Stimulated activated CD4-positive, alpha-beta T cell treated with anti-CD3 and anti-CD28 coated beads, Interleukin-4, amount 100 ng/mL, for 24 hours (primary cell): ENCODE measurements at places on chromosomes 1 and 21.

DNA sequence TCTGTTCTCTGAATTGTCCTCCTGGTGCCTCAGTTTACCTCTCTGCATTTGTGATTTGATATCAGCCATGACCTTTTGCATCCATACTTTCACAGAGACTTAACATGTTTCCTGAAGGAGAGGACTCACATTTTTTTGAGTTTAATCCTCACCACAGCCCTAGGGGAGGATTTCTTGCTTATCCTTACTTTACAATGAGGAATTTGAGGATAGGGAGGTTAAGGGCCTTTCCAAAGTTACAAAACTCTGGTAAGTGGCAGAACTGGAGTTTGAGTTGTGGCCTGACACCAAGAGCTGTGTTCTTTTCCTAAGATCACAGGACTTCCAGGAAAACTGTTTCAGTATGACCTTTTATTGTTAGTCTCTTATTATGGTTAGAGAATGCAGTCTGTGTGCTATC is 34.2 kb downstream of the TNFRSF8 start:
- no peak for DNase-seq

DNA sequence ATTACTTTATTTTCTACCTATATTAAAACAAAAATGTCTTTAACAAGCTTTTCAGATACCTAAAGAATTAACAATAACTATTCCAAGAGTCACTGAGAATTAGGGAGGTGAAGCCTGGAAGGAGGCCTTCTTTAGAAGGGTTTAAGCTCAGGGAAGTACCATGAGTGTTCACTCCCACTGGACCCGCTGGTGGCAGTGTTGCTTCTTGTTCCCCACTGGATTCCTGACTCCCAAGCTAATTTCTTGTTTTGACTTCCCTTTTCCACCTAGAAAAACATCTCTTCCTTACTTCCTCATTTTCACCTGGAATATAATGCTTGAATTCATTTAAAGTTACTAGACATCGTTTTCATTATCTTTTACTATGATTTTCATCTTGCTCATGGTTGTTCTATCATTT is 264.2 kb downstream of the HMCN1 start:
- DNase-seq = no peak

GRCh38 chr1:38152351-38153065 is 105.9 kb upstream of the POU3F1 start:
- no peak for DNase-seq

GRCh38 chr1:29732453-29732852 is 496.1 kb downstream of the PTPRU start:
- DNase-seq = no peak

GRCh38 chr1:92989936-92990583 is 28.8 kb upstream of the DIPK1A start:
- no peak for DNase-seq

GRCh38 chr1:37477198-37477931 is 3.0 kb downstream of the ZC3H12A start:
- DNase-seq = peak; percentile 89

DNA sequence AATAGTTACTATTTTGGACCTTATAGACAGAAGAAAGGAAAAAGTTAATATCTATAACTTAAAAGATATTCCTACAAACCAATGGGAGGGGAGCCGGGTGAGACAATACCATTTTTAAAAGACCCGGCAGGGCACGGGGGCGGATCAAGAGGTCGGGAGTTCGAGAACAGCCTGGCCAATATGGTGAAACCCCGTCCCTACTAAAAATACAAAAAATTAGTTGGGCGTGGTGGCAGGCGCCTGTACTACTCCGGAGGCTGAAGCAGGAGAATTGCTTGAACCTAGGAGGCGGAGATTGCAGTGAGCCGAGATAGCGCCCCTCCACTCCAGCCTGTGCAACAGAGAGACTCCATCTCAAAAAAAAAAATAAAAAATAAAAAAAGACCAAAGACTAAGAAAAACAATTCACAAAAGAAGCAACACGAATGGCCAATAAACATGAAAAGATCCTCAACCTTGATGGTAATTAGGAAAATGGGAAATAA is 1.2 kb upstream of the PSMB2 start:
- peak; percentile 30 for DNase-seq

DNA sequence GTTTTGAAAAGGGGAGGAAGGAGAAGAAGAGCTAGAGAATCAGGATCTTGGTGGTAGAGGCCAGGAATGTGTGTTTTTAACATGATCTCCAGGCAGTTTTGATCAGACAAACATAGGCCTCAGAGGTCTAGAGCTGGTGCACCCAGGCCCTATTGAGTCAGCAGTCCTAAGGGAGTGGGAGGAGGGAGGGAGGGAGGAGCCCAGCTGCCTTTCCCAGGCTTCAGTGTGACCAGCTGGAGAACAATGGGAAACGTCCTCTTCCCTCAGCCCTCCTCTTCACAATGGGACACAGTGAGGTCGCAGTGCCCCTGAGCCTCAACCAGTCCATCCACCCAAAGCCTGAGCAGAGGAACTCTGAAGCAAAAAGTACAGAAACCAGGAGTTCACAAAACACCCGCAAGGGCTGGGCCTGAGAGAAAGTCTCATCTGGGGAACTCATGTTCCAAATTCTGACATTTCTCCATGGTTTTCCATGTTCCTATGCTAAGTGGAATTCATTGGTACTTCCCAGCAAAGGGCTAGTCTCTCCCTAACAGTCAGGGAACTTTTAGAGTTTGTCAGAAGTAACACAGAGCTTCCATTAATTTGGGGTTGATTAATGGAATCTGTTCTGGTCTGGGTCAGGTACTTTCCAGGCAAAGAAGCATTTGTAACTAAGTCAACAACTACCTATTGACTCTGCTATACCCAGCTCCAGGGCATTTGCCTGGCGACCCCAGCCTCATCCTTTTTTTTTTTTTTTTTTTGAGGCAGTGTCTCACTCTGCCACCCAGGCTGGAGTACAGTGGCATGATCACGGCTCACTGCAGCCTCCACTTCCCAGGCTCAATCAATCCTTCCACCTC is 37.5 kb downstream of the ELAPOR1 start:
- DNase-seq = no peak

DNA sequence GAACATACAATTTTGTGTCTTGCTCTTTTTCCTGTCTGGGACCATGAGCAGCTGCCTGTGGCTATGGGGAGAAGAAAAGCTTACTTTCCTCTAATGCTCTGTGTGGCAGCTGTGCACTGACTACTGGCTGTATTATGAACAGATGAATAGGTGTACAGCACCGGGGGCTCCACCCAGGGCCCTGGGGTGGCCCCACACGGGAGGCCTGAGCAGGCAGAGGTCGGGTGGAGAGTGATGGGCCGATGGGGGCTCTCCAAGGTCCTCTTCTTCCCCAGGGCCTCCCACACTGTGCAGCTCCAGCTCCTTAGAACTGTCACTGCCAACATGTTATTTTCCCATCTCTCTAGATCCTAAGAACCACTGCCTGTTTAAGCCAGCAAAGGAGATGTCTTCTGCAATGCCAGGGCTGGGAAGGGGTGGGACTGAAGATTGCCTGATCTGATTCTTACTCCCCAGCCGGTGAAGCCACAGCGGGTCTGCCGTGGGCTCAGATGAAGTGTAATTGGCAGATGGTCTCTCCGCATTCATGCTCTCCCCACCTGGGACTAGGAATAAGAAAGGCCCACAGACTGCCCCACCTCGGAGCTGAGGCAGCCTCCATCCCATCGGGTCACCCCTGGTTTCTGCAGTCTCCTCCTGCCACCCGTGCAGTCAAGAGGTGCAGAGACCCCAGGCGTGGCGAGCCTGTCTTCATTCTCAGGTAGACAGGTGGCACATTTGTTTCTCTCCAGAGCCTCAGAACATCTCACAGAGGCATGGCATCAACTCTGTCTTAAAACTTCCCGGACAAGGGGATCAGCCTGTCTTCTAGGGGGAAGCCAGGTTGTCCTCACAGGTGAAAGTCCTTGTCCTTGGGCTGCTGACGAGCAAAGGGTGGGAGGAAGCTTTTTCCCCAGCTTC is 186.5 kb upstream of the GALNT2 start:
- no peak for DNase-seq

DNA sequence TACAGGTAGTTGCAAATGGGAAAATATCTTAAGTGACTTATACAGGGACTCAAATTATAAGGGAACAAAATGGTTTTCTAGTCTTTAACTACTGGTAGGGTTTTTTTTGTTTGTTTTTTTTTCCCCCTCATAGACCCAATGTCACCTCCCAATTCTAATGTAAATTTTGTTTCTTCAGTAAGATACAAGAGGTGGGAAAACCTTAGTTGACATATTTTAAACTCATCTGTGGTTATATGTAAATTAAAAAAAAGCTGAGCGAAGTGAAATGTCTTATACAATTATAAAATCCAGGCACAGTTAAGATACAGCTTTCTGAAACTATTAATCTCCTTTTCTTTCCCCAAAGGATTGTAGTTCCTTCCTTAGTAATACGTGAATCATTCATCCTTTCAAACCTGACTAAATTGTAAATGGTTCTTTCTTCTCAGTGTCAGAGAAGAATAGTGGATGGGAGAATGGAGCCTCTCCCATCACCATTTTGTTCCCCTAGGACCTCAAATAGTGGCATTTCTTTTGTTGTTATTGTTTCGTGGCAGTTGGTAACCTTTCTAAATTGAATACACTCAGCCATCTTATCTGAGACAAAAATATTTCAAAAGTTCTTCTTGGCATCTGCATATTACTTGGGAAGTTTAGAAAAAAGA is 11.2 kb downstream of the TSEN15 start:
- no peak for DNase-seq

GRCh38 chr1:26029864-26030481 is 8.4 kb downstream of the EXTL1 start:
- DNase-seq = no peak

DNA sequence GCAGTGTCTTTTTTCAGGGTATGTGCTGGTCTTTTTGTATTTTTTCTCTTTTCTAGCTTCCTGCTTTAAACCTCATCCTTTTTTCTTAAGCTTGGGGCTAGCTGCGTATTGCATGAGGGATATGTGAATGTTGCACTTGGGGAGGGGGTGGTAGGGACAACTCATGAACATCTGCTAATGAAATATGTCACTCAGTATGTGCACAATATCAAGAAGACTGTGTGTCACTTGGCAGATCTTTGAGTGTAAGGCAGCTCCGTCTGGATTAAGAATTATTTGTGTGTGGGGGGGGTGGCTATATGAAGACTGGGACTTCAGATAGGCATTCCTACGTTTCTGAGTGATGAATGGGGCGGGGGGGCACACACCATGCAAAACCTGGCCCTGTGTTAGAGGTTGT is 170.4 kb upstream of the CACNA1E start:
- no peak for DNase-seq

DNA sequence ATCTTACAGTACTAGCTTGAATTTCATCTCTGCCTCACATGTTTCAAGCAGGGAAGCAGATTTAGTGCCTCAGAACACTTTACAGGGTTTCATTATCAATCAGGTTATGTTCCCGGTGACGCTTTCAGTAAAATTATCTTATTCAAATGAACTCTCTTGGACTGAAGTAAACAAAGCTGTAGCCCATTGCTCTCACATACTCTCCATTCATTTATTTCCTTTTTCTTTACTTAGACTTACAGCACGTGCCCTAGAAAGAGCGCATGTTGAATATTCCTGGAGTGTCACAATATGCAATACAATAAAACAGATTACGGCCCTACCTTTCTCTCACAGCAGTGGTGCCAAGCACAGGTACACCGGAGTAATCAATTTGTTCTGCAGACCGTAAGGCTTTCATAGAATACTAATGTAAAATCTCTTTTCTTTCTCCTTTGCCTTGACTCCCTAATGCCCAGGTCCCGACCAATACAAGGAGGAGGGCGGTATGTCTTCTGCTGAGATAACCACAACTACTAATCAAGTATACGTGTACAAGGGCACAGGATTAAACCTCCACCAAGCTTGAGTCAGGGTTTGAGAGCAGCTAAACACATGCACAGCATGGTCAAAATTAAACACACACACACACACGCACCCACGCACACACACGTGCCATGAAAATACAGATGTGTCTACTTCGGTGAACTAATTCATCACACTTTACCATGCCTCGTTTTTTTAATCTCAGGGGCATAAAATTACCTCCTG is 62.8 kb downstream of the NRIP1 start:
- DNase-seq = no peak

GRCh38 chr1:37549341-37549740 is 4.8 kb downstream of the SNIP1 start:
- no peak for DNase-seq

DNA sequence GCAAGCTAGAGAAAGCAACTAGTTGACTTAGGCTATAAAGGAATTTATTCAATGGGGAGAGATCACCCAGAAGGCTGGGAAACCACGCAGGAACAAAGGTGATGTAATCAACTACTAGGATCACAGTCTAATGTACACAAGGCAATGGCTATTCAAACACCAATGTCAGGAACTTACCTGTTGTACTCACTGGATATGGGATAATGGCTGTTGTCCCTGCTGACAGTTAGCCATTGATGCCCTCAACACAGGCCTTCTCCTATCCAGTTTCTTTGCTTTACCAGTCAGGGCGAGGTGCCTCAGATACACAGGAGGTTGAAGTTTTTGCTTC is 32.3 kb downstream of the C21orf91 start:
- no peak for DNase-seq

DNA sequence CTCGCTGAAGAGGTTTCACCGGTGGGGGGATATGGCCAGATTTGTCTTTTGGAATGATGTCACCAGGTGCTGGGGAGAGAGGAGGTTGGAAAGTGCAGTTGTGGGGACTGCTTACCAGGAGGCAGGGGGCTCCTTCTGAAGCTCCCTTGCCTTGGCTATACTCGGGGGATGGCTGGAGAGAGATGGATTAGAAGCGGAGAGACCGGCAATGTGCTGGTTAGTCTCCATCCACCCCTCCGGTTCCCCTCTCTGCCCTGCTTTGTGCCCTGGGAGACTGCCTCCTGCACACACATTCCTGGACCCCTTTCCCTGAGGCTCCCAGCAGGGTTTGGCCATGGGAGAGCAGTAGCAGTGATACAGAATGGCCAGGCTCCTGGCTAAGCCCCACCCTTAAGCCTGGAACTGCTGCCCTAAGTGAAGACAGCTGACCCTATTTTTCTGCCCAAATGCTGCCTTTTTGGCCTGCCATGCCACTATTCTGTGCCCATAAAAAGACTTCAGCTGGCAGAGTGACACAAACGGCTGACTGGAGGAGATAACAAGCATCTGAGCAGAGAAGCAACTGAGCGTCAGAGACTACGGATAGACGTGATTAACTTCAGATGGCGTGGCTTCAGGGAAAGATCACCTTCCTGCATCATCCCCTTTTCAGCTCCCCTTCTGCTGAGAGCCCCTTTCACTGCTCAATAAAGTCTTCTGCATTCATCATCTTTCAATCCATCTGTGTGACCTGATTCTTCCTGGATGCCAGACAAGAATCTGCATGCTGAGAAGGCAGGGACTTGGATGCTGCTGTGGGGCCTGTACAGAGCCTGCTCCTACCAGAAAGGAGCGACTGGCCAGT is 14.5 kb upstream of the VPS13D start:
- no peak for DNase-seq

- no peak for DNase-seq
These were observed 49.9 kb upstream of the GUCA2A start for GRCh38 chr1:42214447-42214871.

DNA sequence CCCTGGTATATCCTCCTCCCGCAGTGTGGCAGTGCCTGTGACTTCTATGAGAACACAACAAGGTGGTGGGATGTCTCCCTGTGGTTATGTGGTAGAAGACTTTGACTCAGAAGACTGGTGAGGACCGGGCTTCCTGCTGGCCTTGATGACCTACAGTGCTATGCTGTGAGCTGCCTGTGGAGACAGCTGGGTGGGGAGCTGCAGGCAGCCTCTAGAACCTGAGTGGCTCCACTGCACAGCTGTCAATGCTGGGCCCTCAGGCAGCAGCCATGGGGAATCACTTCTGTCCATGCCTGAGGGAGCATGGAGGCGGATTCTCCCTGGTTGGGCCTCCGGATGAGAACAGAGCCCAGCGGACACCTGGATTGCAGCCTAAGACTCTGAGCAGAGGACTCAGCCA is 14.9 kb downstream of the SLC1A7 start:
- DNase-seq = no peak

GRCh38 chr21:39020751-39021477 is 162.3 kb downstream of the PSMG1 start:
- DNase-seq = no peak
